ENCODE measurements at places on chromosomes 16 and 17.

DNA sequence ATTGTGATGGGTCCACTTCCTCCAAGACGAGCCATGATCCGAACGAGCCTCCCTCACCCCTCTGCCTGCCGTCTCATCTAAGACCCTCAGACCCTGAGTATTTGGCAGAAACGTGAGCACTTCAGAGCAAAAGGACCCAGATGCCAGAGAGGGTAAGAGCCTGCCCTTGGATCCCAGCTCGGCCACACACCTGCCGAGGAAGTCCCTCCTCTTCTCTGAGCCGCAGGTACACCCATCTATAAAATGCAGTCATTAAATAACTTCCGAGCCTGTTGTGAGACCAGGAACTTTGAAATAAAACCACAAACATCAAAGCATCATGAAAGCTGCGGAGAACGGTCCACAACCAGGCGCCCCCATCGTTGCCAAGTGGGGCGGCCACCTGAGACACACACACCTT, 64.8 kb upstream of the DOC2B start:
- DNase-seq, result no peak

DNA sequence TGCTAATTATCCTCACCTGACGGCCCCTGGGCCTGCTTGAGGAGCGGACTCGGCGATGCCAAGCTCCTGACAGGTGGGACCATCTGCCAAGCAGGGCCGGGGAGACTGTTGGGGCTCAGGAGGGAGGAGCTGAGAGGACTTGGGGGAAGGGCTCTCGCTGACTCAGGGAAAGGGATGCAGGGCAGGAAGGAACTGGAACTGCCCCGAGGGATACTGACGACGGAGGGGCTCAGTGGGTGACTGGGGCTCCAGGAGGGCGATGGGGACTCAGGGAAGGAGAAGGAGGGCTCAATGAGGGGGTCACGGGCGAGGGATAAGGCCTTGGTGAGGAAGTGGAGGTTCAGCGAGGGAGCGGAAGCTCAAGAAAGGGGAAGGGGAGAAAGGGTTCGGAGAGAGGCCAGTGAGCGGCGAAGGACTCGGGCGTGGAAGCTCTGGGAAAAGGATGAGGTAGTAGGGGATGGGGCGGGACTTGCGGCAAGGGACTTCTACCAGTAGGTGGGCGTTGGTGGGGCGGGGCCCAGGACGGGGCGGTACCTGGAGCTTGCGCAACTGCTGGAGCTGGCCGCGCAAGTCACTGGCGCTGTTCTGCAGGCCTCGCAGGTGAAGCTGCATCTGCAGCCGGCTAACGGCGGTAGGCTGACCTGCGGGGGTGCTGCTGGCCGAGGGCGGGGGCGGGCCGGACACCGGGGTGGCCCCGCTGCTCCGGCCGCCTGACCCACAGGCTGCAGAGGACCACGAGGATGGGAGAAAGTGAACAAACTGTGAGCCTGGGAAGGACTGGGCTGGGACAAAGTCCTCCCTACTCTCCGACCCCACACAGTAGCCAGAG, 46.5 kb downstream of the SRCIN1 start:
- DNase-seq, result peak; percentile 82

DNA sequence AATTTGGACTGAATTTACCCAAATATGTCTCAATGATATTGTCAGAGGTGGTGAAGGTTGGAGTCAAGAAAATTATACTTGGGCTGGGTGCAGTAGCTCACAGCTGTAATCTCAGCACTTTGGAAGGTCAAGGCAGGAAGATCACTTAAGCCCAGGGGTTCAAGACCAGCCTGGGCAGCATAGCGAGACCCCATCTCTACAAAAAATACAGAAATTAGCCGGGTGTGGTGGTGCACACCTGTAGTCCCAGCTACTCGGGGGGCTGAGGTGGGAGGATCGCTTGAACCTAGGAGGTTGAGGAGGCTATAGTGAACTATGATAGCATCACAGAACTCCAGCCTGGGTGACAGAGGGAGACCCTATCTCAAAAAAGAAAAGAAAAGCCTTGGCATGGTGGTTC, 40.9 kb downstream of the LAT start:
- DNase-seq, result no peak

DNA sequence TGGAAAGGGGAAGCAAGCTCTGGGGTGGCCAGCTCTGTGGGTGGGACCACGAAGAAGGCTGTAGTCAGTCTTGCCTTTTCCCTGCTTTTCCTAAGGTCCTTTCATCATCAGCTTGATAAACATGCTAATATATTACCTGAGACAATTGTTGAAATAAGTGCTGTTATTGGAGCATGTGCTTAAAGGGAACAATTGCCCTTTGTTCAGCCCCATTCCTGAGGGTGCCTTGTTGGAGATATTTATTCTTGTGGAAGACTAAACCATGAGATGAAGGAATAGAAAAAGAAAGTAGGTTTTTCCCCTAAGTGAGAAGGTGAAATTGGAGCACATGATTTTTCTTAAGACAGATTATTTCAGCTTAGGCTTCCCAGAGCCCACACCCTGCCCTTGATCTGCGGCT, 7.8 kb downstream of the TMEM98 start:
- no peak for DNase-seq

GRCh38 chr16:68893710-68894705, 50.7 kb downstream of the TANGO6 start:
- DNase-seq, result no peak

DNA sequence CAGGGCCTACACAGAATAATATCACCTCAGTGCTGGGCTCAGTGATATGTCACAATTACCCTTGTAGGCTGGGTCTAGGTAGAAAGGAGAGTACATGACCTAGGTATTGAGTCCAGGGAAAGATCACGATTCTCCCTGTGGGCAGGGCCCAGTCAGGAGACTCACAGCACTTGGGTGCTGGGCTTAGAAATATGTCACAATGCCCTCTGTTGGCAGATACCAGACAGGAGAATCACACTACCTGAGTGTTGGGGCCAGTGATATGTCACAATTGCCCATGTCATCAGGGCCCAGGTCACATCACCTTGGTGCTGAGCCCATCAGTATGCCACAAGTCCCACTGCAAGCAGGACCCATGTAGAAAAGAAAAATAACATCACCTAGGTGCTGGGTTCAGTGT, 2105.5 kb downstream of the TP53TG3F start:
- DNase-seq, result no peak

DNA sequence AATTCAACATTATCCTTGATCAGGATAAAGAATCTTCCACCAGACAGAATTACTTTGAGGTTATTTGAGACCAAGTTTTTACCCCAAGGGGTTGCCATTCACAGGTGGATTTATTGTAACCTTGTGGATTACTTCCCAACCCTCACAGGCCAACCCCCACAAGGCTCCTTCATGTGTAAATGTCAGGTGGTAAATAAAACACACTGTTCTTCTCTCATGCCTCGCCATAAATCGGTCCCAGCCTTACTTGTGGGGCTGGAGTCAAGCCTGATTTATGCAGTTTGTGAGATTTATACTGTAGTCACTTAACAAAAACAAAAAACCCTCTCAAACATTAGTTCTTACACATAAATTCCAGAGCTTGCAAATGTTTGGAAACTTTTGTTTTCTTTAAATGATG, 98.6 kb upstream of the IRX3 start:
- no peak for DNase-seq
